Stimulated activated CD4-positive, alpha-beta T cell treated with anti-CD3 and anti-CD28 coated beads, Interleukin-15, amount 100 ng/mL, for 1 hour (primary cell): ENCODE measurements at places on chromosomes 11 and 22.
A peak's percentile ranks its signal among the peaks of the same experiment; 100 is the strongest.

- no peak for DNase-seq
These were observed 116.7 kb downstream of the MICAL3 start for GRCh38 chr22:17907748-17908051.

GRCh38 chr11:68655406-68655805, 28.9 kb upstream of the GAL start:
- DNase-seq, result no peak

DNA sequence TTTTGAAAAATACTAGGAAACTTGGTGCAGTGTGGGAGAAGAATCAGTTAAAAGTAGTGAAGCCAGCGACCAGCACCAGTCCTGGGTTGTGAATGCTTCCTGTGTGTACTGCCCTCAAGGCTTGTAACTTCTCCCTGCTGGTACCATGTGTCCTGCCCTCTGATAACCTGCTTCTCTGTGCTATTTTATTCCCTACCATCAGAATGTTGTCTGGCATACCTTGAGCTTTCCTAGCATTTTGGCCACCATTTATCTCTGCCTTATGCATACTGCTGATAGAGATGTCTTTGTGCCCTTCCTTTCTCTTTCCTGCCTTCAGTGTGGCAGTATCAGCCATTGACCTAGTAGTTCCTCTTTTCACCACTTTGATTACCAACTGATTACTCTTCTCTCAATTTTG, 2.0 kb downstream of the GTF2H1 start:
- no peak for DNase-seq

GRCh38 chr11:73493956-73494598, 103.8 kb downstream of the FAM168A start:
- no peak for DNase-seq

GRCh38 chr11:16153951-16154350, 202.4 kb downstream of the SOX6 start:
- no peak for DNase-seq

GRCh38 chr11:30282289-30282631, 40.6 kb upstream of the ARL14EP start:
- no peak for DNase-seq

DNA sequence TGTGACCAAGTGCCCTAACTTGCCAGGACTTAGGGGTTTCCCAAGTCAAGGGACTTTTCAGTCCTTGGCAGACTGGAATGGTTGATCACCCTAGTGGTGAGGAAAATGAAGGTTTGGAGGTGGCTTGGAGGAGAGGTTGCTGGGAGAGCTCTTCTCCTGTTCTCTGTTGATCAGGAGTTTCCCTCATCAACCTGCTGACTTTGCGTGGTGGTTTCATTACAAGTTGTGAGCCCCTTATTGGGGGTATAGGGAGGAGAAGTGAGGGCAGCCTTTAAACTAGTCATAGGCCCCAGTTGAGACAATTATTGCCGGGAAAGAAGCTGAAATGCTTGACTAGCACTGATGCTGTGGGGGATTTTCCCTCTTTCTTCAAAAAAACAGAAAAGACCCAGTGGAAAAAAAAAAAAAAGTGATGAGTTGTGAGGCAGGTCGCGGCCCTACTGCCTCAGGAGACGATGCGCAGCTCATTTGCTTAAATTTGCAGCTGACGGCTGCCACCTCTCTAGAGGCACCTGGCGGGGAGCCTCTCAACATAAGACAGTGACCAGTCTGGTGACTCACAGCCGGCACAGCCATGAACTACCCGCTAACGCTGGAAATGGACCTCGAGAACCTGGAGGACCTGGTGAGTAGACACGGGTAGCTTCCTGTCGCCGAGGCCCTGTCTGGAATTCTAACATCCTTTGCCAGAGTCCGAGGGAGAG, at the start of gene CXCR5:
Gene CXCR5, plus strand, starts transcription at position 525 of the 704 bp plus-strand sequence. Its CDS starts 50 bp downstream, at position 575.
- no peak for DNase-seq

- DNase-seq, result peak; percentile 86
These were observed at the start of gene RELA for GRCh38 chr11:65662799-65663638. TSS of gene RELA (minus strand) at chr11:65662916. CDS start at chr11:65662832, 84 bp downstream.

GRCh38 chr11:69041516-69041915, 7.2 kb upstream of the TPCN2 start:
- DNase-seq, result no peak

DNA sequence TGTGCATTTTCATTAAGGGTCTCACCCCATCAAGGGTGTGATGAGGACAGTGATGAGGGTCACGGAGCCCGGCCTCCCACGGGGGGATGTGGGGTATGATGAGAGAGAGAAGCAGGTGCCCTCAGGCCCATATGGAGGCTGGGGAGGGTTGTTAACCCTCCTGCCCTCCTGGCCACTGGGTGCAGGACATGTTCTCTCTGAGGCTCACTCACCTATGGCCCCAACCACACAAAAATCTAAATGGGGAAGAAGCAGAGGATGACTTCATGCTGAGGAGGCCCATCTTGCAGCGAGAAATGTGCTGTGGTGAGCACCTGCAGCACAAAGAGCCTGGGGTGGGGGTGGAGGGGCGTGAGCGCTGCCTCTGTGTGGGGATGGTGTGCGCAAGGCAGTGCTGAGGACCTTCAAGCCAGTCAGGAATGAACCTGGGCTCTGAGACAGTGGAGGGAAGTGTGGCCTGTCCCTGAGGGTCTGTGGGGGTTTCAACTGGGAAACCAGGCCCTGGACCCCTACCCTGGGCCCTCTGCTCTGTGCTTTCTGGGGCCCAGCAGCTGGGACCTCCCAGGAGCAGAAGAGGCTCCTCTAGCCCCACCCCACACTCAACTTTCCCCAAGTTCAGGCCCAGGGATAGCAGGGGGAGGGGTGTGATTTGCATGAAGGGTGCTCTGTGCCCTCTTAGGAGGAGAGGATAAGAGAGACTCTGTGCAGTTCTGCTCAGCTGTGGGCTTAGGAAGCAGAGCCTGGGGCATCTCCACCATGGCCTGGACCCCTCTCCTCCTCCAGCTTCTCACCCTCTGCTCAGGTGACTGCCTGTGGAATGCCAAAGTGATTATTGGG, 43.0 kb upstream of the TOP3B start:
- no peak for DNase-seq

DNA sequence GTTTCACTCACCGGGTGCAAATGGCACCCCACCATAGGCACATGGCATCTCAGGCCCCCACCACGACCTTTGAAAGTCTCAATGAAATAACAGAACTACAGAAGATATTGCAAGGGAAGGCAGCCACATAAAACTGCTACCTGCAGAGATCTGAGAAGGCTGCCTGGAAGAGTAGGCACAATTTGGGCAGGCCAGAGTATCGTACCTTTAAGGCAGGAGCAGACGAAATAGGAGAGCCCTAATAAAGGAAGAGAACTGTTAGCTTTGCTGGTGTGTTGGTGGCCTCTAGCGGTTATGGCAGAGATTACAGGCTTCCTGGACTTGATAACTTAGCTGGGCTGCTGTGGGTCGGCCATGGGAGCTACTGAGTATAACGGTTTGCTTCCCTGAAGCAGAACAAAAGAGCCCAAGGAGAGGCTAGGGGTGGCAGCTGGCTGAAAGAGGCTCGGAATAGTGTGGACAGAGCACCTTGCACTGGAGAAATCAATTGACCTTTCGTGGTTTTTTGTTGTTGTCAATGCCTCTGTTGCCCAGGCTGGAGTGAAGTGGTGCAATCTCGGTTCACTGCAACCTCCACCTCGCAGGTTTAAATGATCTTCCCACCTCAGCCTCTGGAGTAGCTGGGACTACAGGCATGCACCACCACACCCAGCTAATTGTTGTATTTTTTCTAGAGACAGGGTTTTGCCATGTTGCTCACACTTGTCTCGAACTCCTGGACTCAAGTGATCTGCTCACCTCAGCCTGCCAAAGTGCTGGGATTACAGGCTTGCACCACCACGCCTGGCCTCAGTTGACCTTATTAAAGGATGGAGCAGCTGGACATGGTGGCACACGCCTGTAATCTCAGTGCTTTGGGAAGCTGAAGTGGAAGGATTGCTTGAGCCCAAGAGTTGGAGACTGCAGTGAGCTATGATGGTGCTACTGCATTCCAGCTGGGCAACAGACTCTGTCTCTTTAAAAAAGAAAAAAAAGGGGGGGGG, 4.8 kb downstream of the SDF2L1 start:
- no peak for DNase-seq

GRCh38 chr11:119652907-119653659, 75.9 kb downstream of the NECTIN1 start:
- DNase-seq, result no peak

GRCh38 chr22:31962387-31963125, 18.2 kb downstream of the YWHAH start:
- DNase-seq, result no peak

DNA sequence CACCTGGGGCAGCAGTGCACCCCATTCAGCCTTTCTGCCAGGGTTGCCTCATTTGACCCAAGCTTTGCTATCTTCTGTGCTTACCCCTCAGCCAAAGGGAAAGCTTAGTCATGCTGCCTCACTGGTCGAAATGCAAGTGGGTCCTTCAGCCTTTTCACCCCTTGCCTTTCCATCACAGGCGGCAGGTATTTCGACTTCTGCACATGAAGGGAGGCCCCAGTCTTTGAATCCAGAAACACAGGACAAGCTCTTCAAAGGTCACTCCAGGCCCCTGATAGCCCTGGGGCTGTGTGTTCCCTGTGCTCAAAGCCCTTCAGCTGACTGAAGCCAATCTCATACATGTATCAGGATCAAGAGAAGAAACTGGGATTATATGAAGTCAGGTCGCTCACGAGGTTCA, 129.7 kb downstream of the SNX19 start:
- no peak for DNase-seq
